EL (cell line): ENCODE measurements at places on chromosomes 3 and 15.

- DNase-seq = no peak
Measured at GRCh38 chr3:5186089-5186857, 1.2 kb upstream of the EDEM1 start.

DNA sequence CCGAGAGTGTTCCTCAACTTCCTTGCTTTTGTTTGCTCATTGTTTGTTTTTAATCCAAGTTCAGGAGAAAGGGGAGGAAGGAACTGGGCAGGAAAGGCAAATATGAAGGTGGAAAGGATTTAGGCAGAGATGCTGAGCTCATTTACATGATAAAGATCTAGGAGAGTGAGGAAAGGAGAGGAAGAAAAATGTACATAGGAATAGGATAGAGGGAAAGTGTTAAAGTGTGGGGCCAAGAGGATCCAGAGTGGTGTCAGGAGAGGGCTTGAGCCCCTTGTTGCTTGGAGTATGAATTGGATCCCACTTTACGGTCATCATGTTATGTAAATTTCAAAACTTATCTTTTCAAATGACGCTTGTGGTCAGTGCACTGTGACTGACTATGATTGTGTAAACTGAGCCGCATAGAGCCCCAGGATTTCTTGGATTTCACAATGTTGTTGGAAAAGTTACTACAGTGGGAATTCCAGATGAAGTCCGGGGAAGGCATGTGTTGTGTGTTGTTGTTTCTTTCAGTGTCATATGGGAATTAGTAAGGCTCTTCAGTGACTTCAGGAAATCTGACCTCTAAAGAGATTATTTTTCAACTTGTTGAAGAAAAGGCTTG, 15.0 kb upstream of the PLD1 start:
- DNase-seq = peak; percentile 69

GRCh38 chr3:10632125-10632524, 126.7 kb upstream of the ATP2B2 start:
- no peak for DNase-seq

GRCh38 chr3:198027799-198028390, 67.9 kb downstream of the LMLN start:
- DNase-seq = no peak

GRCh38 chr3:123602325-123602724, 17.5 kb upstream of the HACD2 start:
- peak; percentile 90 for DNase-seq

DNA sequence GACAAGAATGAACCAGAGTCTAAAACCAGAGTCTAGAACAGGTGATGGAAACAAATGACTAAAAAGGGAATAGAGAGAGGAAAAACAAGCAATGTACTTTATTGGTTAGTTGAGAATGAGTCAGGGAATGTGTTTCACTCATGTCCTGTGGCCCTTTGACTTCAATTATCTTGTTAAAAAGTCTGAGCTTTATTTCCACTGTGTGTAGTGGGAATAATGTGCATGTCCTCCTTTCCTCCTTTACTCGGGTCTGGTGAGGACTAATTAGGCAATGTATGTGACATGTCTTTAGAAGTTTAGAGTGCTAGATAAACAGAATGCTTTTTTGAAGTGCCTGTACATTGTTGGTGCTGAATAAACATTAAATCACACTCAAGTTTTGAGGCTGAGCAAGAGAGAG, 21.3 kb downstream of the LSAMP start:
- no peak for DNase-seq

GRCh38 chr3:177236704-177237103, 39.4 kb upstream of the TBL1XR1 start:
- no peak for DNase-seq
